ENCODE measurements at places on chromosomes 1 and 21.
A peak's percentile ranks its signal among the peaks of the same experiment; 100 is the strongest.

DNA sequence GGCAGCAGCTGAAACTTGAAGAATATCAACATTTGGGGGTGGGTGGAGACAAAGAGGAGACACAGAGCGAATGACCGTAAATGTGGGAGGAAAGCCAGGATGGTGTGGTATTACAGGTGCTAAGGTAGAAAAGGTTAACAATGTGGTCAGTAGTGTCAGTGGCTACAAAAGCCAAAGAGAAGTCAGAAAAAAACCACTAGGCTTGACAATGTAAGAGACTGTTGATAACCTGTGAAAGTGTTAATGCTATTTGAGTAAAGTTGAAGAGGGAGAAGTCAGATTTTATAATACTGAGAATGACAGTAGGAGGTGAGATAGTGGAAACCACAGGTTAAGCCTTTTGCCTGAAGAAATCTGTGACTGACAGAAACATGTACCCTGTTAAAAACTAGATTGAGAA, 120.8 kb downstream of the CLEC20A start:
- DNase-seq: no peak

- DNase-seq: no peak
Measured at GRCh38 chr1:44242746-44243145, 29.5 kb downstream of the DMAP1 start.

DNA sequence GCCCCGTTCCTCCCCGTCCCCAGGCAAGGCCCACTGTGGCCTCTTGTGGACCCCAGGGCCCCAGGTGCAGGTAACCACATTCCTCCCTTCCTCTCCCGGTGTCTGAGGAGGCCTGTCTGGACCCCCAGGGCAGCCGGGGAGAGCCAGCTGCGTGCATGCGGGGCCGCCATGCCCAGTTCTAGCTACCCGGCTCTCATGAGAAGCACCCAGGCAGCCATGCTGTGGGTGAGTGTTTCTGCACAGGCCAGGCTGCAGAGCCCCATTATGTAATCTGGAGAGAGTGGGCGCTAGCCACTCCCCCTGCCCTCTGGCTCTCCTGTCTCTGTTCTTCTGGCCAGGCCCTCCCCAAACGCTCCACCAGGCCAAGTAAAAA, 18.4 kb upstream of the PLEKHG5 start:
- DNase-seq: no peak

DNA sequence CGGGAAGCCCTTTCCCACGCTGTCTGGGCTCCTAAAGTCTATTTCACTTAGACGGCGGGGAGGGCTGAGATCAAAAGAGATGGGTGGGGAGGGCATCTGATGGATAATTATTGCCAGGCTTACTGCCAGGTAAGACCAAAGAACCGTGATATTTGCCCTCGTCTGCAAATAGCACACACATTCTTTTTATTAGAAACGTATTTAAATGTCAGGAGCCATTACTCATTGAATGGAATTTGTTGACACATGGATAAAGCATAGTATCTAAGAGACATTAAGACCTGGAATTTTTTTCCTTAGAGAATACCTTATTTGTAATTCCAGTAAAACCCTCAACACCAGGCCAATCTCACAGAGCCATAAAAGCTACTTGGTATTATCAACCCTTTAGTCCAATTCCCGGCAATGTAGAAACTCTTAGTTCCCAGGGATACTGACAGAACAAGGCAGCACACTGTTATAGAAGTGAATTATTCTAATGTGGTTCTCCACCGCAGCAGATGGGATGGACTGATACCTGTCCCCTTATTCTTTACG, 10.6 kb downstream of the URB1 start:
- DNase-seq: no peak

DNA sequence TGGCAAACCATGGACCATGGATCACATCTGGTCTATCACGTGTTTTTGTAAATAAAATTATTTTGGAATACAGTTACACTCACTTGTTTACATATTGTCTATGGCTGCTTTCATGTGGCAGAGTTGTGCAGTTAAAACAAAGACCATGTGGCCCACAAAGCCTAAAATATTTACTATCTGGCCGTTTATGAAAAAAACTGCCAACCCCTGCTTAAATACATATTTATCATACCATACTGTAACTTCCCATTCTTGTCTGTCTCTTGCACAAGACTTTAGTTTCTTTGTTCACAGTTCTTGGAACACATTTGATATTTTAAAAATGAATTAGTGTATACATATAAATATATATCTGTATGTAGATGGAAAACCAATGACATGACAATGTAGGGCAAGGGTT, 141.5 kb downstream of the PAPPA2 start:
- DNase-seq: no peak

- DNase-seq: no peak
Measured at GRCh38 chr1:39130325-39130724, 74.2 kb upstream of the MACF1 start.

- no peak for DNase-seq
Measured at GRCh38 chr1:166999500-167000055, 10.5 kb downstream of the MAEL start.

GRCh38 chr21:18253221-18253620, 8.6 kb downstream of the CHODL start:
- DNase-seq: no peak

DNA sequence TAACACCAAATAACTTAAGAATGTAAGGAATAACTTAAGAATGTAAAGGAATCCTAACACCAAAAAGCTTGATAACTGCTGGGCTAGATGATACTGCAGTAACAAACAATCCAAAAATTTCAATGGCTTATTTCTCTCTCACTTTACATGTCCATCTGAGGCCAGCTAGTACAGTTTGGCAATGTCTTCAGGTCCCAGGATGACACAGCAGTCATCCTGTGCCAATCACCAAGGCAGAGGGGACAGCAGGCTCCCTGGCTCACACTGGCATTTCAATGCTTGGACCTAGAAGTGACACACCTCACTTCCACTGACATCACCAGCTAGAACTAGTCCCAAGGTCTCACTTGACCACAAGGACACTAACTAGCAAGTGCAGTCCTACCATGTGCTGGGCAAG, 15.3 kb downstream of the DNAJC11 start:
- DNase-seq: no peak

GRCh38 chr1:26844424-26845196, 18.1 kb downstream of the ZDHHC18 start:
- DNase-seq: no peak

GRCh38 chr1:8910914-8911313, 32.4 kb upstream of the ENO1 start:
- no peak for DNase-seq

DNA sequence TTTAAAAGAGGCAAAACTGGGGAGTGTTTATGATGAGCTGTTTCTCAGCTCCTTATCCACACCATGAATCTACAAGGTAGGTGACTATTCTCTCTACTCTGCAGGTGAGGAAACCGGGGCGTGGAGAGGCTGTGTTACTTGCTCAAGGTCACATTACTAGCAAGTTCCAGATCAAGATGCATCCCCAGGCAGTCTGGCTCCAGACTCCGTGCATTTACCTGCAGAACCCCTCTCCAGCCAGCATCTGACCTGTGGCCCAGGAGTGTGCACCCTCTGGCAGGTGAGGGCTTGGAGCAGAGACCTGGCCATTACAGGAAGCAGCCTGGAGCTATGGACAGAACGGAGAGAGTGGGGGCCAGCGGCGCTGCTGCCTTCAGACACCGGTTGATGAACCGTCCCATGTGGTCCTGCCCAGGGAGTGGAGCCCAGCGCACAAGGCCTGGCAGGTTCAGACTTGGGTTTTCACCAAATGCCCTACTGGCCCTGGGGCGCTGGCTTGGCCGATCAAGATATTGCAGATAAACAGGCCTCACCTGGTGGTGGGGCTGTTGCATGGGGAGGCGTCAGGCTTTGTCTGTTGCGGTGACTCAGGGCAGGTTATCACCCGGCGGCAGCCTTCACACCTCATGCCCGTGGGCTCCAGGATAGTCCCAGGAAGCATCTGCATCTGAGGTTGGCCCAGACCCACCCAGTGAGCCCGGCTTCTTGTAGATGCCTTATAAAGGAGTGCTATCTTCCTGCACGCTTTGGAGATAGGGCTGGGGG, 29.2 kb upstream of the WNT4 start:
- no peak for DNase-seq

DNA sequence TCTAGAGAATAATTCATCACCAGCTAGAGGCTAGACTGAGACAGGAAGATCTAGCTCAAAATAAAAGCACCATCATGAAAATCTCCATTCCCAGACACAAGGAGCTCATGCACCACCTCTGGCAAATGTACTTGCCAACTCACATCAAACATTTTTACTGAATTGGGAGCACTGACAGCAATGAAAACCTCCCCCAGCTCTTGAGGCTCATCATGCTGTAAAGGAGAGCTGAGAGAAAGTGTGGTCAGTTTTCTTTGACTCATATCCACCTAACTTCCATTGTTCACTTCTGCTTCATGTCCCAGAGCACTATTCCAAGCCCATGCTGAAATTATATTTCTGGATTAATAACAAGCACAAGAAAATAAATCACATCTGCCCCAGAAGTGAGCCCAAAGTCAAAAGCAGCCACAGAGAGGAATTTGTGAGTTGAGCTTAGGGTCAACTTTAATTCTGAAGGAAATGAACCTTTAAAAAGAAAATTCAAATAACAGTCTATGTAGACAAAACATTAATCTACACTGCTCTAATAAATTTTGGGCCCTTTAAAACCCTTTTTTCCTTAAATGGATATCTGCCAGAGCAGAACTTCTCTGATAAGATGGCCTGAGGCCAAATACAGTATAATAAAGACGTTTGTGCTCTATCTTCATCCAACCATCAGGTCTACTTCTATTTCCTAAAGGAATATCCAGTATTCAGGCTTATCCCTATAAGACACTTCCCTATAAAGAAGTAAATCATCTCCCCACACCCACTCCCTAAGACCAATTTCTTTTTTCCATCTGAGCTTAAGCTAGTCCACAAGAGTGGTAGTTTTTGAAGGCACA, 85.9 kb upstream of the ADAM30 start:
- no peak for DNase-seq

GRCh38 chr1:168266644-168267186, 14.0 kb upstream of the TBX19 start:
- DNase-seq: no peak

GRCh38 chr21:43283136-43283924, 114.5 kb downstream of the CRYAA start:
- DNase-seq: no peak

GRCh38 chr1:229186373-229187056, 84.4 kb upstream of the RAB4A start:
- DNase-seq: peak; percentile 16

DNA sequence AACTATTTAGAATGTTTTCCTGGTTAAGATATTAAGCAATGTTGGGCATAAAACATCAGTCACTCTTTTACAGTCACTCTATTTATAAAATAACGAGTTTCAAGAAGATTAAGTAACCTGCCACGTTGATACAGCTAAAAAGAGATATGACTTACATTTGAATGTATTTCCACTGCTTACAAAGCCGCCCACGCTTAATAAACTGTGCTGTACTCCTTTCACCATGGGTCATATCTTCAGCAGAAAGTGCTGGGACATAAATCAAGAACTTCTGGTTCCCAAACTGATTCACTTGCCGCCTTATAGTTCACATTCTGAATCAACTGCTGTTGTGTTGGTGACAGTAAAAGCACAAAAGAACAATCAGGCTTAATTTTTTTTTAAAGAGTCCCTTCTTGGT, 666.7 kb downstream of the NCAM2 start:
- no peak for DNase-seq

DNA sequence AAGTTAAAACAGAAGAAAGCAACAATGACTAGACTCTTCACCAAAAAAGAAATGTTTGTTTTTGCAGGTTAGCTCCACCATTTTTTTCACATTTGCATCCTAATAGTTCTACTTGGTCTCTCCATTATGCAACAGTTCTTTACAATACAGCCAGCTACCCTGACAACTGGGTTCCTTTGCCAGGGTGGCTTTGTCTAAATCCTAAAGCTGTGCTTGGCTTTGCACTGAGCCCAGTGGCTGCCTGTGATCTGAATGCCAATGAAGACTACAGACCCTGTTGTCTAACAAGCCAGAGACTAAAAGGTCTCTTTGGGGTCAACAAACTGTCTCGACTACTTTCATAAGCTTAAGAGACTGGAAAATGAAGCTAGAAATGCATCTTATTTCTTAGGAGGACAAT, 112.0 kb downstream of the AKT3 start:
- DNase-seq: no peak

GRCh38 chr1:87451229-87451920, 122.7 kb downstream of the LMO4 start:
- DNase-seq: no peak

GRCh38 chr1:221923929-221924598, 182.2 kb upstream of the DUSP10 start:
- no peak for DNase-seq

DNA sequence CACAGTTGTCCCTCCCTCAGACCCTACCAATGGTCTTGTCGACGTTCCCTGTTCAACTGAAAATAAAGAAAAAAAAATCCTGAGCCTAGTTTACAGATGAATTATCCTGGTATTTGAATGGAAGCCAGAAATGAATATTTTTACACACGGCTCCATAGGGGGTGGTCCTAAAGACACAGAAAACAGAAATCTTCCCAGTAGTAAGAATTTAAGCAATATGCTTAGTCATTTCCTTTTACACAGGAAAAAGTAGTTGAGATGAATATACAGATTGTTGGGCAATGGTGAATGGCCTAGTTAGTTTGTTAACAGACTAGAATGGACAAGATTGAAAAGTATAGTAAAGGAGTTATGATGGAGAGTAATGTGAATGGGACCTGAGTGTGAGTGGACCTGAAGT, 67.4 kb downstream of the RGS18 start:
- no peak for DNase-seq

- no peak for DNase-seq
Measured at GRCh38 chr1:206812471-206812870, 40.2 kb upstream of the IL10 start.

DNA sequence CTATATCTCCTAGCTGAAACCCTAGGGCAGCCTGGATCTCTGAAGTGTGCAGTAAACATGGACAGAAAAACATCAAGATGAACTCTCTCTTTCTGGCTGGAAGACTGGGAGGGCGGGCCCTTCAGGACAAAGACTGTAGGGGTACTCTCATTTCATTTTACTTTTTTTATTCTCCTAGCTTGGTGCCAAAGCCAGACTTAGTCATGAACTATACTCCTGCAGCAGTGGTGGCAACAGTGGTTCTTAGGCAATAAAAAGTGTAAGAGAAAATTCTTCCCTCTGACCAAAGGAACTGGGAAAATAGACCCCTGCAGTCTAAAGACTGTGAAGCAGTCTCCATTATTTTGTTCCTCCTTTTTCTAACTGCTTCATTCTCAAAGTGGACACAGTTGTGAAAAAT, 213.8 kb upstream of the JUN start:
- no peak for DNase-seq

GRCh38 chr1:194133152-194133551, 946.7 kb upstream of the B3GALT2 start:
- no peak for DNase-seq

GRCh38 chr21:21971384-21971783, 973.2 kb downstream of the NCAM2 start:
- DNase-seq: no peak

GRCh38 chr21:27062443-27062842, 95.6 kb upstream of the ADAMTS5 start:
- DNase-seq: no peak

DNA sequence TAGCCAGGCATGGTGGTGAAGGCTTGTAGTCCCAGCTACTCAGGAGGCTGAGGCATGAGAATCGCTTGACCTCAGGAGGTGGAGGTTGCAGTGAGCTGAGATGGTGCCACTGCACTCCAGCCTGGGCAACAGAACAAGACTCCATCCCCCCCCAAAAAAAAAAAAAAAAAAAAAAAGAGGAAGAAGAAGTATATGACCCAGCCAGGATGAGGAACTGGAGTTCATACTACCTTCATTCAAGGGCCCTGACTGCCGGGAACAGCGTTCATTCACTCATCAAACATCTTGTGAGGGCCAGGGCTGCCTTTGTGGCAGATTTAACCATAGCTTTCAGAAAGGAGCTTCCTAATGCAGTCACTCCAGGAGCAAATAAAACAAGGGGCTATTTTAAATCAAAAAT, 127.6 kb downstream of the MRPS6 start:
- DNase-seq: no peak
